Muscle of leg (tissue), 16 donors: ENCODE measurements at places on chromosomes 1 and 21.
A peak's percentile ranks its signal among the peaks of the same experiment; 100 is the strongest.

DNA sequence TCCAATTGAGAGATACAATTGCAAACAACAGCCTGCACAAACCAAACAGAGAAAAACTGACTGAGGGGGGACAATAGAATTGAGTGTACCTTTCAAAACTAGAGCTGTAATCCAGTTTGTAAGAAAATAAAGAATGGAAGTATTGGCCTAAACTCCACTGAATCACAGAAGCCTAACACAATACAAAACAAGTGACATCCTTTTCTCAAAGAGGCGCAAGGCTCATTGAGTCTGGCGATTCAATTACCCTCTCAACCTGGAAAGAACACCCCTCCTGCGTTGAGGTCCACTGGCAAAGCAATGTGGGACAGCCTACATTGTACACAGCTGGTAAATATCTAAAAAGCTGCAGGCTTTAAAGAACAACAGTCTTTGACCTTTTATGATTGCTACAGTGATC is 182.6 kb downstream of the DPYD start:
- no peak for DNase-seq

- no peak for DNase-seq
Observed at GRCh38 chr1:204261266-204261665, 47.5 kb upstream of the GOLT1A start.

DNA sequence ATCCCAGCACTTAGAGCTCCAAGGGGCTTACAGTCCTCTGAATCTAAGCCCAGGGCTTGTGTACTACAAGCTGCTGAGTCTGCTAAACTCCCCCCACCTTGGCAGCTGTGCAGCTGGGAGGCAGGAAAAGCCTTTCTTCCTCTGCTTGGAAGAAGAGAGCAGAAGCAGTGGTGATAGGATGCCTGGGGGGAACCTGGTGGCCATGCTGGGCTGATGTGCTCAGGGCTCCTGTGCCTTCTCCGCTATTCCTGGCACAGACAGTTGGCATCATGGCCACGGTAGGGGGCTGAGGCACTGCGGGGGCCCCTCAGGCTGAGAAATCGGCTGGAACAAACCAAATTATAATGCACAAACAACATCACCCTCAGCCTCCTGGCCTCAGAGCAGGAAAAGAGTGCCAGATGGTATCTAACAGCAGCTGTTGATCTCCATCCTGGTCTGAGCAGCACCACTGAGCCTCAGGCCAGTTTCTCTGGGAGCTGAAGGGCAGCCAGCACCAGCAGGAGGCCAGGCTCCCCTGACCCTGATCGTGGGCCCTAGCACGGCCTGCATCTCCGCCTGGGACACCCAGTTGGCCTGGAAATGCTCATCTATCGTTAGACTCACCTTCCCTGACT is 35.8 kb downstream of the ECE1 start:
- peak; percentile 97 for DNase-seq

- peak; percentile 42 for DNase-seq
Observed at GRCh38 chr1:201184307-201185122, 6.1 kb upstream of the IGFN1 start.

DNA sequence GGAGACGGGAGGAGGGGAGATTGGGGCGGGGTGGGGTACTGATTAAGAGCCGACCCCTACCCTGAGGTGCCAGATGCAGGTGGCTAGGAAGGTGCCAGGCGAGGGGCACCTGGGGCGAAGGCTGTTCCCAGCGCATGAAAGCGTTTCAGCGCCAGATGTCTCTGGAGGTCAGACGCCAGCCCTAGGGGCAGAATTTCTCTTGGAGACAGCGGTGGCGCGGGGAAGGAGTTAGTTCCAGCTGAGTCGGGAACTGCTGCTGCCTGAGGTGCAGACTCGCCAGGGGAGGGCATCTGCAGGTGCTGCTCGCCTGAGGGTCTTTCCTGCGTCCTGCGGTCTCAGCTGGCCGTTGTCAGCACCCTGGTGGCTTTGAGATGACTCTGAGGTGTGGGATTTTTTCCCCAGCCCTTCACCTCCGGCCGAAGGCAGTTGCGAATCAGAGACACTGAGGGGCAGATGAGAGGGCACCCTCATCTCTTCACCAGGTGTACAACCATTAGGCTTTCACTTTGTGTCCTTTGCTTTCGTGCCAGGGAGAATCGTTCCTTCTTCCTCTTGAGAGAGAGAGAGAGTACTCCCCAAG is 539 bp downstream of the CGN start:
- peak; percentile 25 for DNase-seq

DNA sequence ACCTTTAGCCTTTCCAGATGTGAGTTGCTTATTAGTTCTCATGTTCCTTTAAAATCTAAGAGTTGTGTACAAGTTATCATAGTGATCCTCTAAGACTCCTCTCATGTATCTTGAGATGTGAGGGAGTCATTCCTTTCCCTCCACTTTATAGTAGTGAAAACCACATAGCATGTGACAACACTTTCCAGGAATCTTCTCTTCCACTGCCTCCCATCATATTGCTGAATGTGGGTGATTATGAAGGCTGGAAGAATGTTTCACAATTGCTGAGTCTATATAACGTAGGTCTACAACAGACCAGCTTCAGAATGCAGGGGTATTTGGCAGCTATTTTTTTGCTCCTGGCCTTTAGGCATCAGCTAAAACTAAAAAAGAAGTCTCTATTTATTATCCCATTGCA is 44.7 kb upstream of the LRRC7 start:
- no peak for DNase-seq

DNA sequence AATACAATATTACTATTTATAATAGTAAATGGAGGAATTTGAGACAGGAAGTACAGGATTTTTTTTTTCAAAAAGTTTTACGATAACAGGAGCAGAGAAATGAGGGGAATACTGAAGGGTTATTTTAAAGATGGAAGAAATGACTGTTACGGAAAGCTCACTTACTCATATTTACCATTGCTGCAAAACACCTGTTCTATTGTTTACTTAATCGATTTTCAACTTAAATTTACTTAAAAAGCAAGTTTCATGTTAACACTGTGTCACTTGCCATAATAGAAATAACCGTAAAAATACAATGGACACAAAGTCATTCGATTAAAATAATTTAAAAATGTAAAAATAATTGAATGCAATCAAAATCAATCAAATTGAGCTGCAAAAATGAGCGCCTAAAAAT is 3.4 kb upstream of the EXO1 start:
- no peak for DNase-seq

- no peak for DNase-seq
Observed at GRCh38 chr1:155010211-155010918, 7.8 kb downstream of the ZBTB7B start.

GRCh38 chr21:43758811-43759210 is 17.3 kb downstream of the CSTB start:
- DNase-seq = peak; percentile 41

DNA sequence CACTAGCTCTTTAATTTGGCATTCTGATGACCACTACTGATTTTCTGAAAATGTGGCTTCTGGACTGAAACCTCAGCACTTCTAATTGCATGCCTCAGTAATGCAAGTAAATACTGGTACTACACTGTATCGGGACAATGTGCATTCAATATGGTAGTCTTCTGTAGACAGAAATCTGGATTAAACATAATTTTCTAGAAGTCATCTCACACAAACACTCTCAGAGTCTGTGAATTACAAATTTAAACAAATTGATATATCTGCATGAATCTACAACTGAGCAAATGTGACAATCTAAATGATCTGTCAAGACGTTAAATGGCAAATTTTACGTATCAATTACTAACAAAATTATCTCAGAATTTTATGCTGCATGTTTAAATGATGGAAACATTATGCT is 23.7 kb downstream of the HP1BP3 start:
- no peak for DNase-seq

GRCh38 chr1:228440761-228441500 is 24.3 kb upstream of the TRIM17 start:
- no peak for DNase-seq

DNA sequence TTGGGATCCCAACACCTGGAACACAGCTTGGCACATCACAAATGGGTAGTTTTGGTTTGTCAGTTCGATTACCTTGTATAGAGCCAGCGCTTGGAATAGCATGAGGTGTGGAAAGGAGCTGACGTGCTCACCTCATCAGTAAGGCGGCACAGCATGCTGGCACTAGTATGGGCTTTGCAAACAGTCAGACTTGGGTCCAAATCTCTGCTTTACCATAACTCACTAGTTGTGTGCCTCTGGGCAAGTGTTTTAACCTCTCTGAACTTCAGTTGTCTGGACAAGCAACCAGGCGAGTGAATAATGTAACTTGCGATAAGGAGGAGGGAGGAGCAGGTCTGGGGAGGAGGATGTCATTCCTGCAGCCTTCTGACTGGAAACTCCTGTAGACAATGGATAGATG is 26.3 kb upstream of the NEK2 start:
- no peak for DNase-seq

DNA sequence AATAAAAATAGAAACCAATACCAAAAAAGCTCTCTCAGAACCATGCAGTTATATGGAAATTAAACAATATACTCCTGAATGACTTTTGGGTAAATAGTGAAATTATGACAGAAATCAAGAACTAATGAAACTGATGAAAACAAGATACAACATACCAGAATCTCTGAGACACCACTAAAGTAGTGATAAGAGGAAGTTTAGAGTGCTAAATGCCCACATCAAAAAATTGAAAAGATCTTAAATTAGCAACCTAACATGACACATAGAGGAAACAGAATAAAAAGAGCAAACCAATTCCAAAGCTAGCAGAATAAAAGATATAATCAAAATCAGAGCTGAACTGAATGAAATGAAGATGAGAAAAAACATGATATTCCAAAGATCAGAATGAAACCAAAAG is 430.9 kb downstream of the LTN1 start:
- no peak for DNase-seq

- DNase-seq = no peak
Observed at GRCh38 chr1:102758418-102758817, 349.9 kb downstream of the COL11A1 start.

DNA sequence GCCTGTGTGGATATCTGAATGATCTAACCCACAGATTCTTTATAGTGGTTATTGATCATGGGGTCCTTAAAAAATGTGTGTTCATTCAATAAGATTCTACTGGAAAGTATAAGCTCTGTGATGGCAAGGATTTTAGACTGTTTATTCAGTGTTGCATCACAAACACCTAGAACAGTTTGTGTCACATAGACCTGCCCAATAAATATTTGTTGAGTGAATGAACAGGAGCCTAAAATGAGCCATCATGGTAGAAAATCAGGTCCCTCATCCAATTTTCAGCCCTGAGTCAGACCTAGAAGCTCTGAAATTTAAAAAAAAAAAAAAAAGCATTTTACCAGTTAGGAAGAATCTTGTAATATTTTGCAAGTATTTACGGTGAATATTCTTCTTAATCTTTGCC is 2.3 kb upstream of the RGSL1 start:
- no peak for DNase-seq

GRCh38 chr1:21639594-21640041 is 29.5 kb downstream of the RAP1GAP start:
- DNase-seq = no peak

- DNase-seq = peak; percentile 47
Observed at GRCh38 chr1:178075333-178075732, 18.6 kb upstream of the RASAL2 start.

GRCh38 chr21:35354078-35354477 is 305.0 kb upstream of the RUNX1 start:
- DNase-seq = no peak

DNA sequence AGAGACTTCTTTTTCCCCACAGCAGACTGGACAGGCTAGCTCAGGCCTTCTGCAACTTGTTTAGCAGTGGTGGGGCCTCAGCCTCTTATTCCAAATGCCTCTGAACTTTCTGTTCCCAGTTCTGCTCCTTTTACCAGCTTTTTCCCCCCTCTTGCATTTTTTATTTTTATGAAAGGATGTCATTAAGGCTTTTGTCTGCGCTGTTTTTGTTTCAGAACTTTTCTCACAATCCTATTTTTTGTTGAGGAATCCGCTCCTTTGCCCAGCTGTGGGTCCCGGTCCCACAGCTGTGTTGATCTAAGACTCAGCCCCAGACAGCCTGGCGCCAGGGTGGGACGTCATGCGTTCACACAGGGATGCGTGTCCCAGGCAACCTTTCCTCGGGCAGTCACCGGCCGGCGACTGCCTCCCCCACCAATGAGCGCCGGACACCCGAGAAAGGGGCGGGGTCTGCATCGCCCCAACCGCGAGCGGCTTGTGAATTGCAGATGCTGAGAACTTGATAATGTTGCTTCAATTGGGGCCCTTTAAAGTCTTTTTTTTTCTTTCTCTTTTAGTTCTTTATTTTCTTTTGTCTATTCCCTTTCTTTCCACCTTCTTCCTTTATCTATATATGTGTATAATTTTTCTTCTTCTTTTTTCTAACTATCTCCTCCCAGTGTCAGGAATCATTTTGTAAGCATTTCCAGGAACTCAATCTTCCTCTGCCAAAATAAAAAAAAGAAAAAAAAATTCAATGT is 3.0 kb upstream of the ID3 start:
- peak; percentile 99 for DNase-seq
